ENCODE measurements at places on chromosomes 13 and 19.

GRCh38 chr19:44635581-44636438 lies 7.9 kb upstream of the PVR start:
- peak; percentile 68 for DNase-seq

- no peak for DNase-seq
Measured at GRCh38 chr13:80242728-80243427, 98.0 kb downstream of the SPRY2 start.

DNA sequence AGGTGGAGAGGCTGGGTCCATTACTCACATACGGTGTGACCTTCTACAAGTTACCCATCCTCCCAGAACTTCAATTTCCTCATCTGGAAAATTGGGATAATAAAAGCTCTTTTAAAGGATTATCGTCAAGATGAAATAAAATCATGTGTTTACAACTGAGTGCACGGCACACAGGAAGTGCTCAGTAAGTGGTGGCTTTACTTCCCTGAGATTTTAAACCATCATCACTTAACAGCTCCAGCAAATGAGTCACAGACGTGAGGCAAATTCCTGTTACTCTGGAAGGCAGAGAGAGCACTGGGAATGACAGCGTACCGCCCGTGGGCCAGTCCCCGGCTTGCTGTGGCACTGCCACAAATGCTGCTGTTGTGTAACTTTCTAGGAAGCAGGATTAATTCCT lies 64.1 kb downstream of the MRPL57 start:
- DNase-seq: no peak

- no peak for DNase-seq
Measured at GRCh38 chr19:32464279-32464678, 58.7 kb downstream of the DPY19L3 start.

GRCh38 chr19:47674548-47674947 lies 38.7 kb upstream of the EHD2 start:
- no peak for DNase-seq

DNA sequence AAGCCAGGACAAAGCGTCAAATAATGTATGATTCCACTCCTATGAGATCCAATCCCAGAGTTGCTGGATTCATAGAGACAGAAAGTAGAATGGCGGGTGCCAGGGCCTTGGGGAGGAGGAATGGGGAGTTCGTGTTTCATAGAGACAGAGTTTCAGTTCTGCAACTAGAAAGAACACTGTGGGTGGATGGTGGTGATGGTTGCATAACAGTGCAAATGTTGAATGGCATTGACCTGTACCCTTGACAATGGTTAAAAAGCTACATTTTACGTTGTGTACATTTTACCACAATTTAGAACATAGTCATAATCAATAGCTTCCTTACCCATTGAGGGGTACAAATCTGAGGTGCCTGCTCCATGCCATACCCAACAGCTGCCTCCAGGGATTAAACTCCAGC lies 33.4 kb downstream of the MBD3L2B start:
- no peak for DNase-seq

DNA sequence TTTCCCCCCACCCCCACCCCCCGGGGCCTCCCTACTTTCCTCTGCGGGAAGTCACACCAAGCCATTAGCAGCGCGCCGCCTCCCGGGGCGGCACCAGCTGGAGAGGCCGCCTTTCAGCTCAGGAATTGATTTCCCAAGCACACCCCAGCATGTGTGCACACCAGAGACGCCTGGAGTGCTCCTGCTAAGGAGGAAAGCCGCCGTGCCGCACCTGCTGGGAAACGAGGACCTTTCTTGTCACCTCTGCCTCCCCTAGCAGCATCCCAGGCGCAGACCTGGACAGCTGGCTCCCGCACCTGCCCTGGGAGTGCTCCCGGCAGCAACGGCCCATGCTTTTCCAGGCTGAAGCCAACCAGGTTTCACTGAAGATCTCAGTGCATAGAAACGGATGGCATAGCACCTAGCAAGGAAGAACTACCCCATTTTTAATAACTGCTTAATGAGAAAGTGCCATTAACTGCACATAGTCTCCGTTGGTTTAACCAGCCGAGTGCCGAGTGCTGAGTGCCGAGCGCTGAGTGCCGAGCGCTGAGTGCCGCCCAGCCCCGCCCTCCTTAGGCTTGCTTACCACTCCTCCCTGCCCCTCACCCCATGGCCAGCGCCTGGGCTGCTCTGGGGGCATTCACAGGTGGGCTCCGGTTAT lies 165.0 kb downstream of the USP12 start:
- DNase-seq: no peak

- no peak for DNase-seq
Measured at GRCh38 chr13:91115776-91116175, 231.7 kb upstream of the MIR17HG start.

DNA sequence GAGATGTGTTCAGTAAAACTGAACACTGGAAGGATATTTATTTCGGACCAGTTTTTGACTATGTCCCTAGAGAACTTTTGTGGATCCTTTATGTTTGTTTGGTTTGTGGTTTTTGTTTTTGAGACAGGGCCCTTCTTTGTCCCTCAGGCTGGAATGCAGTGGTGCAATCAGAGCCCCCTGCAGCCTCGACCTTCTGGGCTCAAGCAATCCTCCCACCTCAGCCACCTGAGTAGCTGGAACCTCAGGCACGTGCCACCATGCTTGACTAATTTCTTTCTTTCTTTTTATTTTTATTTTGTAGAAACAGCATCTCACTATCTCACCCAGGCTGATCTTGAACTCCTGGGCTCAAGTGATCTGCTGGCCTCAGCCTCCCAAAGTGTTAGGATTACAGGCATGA lies 955 bp upstream of the ZNF709 start:
- DNase-seq: no peak

DNA sequence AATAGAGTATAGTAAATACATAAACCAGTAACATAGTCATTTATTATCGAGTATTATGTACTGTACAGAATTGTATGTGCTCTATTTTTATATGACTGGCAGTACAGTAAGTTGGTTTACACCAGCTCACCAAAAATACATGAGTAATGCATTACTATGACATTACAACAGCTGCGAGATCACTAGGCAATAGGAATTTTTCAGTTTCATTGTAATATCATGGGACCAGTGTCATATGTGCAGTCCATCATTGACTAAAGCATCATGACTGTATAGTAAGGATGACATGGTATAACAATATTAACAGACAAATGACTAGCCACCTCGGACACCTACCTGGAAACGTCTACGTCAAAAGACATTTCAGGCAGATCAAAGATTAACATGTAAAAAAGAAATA lies 33.6 kb downstream of the ATP7B start:
- no peak for DNase-seq

GRCh38 chr19:48925240-48925843 lies 8.2 kb upstream of the DHDH start:
- no peak for DNase-seq

Measured in GF-D8 (cell line).